ENCODE measurements at places on chromosomes 3 and 15.

DNA sequence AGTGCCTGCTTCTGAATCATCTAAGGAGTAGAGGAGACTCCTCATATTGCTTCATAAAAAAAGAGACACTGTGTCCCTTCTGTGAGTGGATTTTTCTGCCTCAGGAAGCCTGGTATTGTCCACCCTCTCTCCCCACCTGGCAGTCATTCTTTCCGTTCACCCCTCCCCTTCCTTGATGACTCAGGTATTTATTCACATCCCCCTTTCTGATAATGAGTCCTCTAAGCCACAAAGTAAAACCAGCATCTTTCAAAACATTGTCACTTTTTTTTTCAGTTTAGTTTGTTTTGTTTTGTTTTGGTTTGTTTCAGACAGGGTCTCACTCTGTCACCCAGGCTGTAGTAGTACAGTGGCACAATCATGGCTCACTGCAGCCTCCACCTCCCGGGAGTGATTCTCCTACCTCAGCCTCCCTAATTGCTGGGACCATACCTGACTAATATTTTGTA lies 65.2 kb upstream of the UBE2E1 start:
- DNase-seq = no peak

GRCh38 chr3:185796431-185797107 lies 28.3 kb downstream of the IGF2BP2 start:
- no peak for DNase-seq

DNA sequence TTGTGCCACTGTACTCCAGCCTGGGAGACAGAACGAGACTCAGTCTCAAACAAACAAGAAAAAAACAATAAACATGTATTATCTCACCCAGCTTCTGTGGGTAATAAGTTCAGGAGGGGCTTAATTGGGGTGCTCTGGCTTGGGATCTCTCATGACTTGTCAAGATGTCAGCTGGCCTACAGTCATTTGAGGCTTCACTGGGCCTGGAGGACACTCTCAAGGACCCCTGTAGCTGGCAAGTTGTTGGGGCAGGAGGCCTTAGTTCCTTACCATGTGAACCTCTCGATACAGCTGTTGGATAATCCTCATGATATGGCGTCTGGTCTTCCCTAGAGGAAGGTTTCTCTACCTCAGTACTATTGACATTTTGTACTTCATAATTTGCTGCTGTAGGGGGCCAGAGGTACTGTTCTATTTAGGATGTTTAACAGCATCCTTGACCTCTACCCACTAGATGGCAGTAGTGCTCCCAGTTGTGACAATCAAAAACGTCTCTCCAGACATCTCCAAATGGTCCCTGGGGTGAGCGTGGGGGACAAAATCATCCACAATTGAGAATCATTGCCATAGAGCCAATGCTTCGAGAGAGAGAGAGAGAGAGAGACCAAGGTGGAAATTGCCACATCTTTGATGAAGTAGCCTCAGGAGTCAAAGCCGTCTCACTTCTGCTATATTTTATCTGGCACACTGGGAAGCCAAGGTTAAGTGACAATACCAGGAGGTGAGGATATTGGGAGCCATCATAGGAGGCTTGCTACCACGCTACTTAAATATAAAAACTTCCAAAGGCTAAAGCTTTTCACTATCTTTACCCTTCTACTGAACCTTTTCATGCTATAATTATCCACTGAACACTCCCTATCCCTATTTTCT lies 23.9 kb upstream of the SLTM start:
- DNase-seq = peak; percentile 40

DNA sequence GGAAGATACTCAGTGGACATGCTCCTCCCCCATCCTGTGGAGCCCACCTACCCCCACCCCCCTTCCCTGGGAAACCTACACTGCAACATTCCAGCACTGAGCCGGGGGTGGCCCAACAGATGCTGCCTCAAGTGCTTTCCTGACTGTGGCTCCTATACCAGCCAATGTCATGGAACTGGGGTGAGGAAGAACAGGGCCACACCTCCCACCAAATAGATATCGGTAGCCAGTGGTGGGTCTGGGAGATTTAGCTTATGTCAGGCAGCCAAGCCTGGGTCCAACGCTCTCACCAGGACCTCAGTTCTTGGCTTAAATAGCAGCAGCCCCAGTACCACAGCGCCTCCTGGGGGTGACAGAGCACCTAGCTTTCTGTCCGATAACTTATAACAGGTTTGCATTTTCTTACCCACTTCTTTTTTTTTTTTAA lies 30.3 kb downstream of the CDC25A start:
- peak; percentile 17 for DNase-seq

GRCh38 chr15:56667517-56667916 lies 65.8 kb downstream of the ZNF280D start:
- DNase-seq = no peak

DNA sequence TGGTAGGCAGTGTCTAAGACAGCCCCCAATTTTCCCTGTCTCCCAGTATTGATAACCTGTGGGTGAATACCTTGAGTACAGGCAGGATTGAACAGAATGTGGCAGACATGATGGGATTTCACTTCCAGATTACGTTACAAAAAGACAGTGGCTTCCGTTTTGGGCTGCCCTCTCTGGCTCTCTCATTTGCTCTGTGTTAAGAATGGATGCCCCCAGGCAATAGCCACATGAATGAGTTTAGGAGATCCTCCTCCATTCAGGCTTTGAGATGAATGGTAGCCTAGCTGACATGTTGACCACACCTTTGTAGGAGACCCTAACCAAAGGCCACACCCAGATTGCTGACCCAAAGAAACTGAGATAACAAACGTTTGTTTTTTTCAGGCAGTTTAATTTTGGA lies 34.3 kb downstream of the UBXN7 start:
- no peak for DNase-seq

- DNase-seq = no peak
Observed at GRCh38 chr15:55630858-55631257, 42.7 kb upstream of the PYGO1 start.

- DNase-seq = no peak
Observed at GRCh38 chr3:191296041-191296541, 33.1 kb upstream of the CCDC50 start.

DNA sequence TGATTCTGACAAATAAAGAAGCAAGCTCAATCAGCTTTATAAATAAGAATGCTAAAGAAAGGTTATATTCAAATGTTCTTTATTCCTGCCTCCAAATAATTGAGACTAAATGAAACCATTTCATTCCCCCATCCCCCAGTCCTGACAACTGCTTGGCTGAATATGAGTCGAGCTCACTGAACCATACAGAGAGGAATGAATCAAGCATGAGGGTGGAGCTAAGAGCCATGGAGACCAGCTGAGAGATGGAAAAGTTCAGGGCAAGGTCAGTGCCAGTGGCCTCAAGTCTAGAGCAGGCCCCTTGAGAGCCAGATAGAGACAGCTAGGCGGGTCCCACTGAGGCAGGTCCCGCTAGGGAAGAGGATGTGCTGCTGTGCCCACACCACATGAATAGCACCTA lies 188.7 kb upstream of the EIF1B start:
- no peak for DNase-seq

DNA sequence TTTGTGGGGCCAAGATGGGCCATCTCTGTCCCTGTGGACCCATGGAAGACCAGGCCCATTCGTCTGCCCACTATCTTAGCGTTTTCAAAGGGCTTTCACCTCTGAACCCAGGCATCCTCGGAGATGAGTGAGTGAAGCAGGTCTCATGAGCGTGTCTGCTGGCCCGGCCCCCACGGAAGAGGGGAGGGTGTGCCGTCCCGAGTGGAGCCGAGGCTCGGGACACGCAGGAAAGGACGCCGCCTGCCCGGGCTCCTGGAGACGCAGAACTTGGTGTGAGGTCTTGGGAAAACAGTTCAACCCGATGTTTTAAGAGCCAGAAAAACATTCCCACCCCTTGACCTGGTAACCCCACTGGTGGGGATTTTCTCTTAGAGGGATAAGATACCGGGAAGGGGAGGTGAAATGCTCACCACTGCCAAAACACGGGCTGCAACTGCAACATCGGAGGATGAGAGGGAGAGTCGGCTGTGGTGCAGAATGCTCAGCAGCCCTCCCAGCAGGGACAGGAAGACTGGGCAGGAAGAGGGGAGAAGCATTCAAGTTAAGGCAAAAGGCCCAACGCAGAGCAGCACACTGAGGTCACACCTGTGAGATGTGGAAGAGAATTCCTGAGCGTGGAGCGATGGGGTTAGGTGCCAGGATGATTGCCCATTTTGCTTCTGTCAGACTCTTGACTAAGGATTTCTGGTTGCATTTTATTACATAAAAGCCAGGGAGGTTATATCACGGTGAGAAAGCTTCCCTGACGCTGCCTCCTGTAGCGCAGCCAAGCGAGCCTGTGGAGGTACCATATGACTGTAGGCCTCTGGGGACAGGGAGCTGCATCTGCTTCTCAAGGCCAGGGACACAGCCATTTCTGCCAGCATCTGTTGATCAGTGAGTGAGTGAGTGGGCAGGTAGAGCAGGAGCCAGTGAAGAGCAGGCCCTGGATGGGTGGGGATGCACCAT lies 14.1 kb upstream of the STAB1 start:
- DNase-seq = no peak

- DNase-seq = no peak
Observed at GRCh38 chr3:17808994-17809393, 66.6 kb upstream of the TBC1D5 start.

DNA sequence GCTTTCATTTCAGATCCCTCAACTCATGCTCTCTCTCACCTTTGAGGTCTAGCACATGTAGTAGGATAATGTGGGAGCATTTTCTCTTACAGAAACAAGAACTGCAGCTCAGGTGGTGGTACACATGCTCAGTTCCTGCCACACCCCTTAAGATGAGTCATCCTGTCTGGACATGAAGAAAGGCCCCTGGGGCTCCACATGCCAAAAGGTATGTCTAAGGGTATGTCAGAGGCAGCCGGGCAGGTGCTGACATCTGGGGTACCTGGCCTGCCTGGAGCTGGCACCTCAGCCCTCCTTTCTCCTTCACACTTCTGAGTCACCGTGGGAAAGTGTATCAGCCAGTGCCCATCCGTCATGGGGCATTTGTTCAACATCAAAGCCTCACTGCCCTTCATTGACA lies 209.9 kb downstream of the OCA2 start:
- no peak for DNase-seq

GRCh38 chr15:38662033-38662802 lies 97.6 kb upstream of the RASGRP1 start:
- DNase-seq = no peak

GRCh38 chr3:37494216-37494615 lies 319.8 kb upstream of the LRRFIP2 start:
- DNase-seq = no peak

GRCh38 chr15:100043068-100043641 lies 298.6 kb downstream of the ADAMTS17 start:
- no peak for DNase-seq

DNA sequence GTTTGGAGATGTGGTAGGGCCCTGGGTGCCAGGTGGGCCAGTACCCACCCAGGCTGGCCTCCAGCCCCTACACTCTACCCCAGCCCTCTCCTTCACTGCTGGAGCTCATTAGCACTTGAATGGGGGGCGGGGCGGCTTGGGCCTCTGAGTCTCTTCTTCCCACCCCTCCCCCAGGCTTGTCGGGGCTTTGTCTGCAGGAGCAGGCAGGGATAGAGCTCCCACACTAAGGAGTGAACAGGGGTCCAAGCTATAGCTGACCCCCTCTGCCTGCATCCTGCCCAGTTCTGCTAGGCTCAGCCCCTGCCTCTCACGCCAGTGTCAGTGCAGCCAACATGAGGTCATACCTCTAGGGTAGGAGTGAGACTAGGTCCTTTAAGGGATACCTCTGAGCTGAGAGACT lies 5.2 kb downstream of the GNAI2 start:
- DNase-seq = no peak

- DNase-seq = no peak
Observed at GRCh38 chr15:25439369-25439836, 579 bp upstream of the UBE3A start.

- DNase-seq = no peak
Observed at GRCh38 chr15:39358441-39359041, 222.3 kb upstream of the THBS1 start.

DNA sequence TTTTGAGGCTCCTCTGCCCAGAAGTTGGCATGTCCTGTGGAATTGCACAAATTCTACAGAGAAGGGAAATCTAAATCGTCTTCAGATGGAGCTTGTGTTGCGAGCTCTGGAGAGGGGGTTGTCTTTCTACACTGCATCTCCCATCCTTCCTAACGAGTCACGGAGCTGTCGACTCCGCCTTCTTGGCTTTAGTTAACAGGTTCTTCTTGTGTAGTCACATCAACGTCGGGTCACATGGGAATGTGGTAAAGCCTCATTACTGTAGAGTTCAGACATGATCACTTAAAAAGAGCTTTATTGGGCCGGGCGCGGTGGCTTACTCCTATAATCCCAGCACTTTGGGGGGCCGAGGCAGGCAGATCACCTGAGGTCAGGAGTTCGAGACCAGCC lies 60.0 kb downstream of the DNASE1L3 start:
- no peak for DNase-seq

GRCh38 chr15:91635080-91635479 lies 218.4 kb upstream of the SLCO3A1 start:
- DNase-seq = no peak

DNA sequence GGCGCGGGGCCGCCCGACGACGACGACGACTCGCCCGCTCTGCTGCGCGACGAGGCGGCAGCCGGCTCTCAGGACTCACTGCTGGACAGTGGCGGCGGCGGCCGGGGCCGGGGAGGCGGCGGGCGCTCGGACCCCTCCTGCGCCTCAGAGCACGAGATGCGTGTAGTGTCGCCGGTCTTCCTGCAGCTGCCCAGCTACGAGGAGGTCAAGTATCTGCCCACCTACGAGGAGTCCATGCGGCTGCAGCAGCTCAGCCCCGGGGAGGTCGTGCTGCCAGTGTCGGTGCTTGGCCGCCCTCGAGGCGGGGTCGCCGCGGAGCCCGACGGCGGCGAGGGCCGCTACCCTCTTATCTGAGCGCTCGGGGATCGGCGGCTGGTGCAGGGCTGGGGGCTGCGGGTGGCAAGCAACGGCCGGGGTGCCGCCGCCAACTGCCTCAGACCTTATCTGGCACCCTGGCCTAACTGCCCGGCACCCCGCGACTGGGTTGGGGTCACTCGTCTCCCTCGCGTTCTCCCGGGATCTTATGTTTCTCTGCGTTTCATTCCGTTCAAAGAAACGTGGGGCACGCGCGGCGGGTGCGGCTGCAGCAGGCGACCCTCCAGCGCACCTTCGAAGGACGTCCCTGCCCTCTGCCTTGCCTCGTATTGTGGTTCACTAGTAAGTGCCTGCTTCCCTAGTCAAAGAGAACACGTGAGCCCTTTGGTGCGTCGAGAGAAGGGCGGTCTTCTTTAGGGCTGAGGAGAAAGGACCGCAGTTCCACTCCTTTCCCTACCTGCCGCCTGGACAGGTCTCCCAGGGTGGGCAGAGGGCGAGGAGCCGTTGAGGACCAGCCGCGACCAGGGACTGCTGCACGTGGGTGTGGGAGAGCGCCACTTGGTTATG lies 1.0 kb downstream of the C3orf80 start:
- no peak for DNase-seq
